Progenitor cell of endocrine pancreas (in vitro differentiated cells): ENCODE measurements at places on chromosomes 6 and 20. TPM values are rescaled to one million over a fixed set of nuclear protein-coding genes. Genes with fewer than 3 reads are reported as not detected.

Gene GPR6
- total RNA-seq: not detected in 2 replicates

Gene FAM83B
- total RNA-seq: 16.1 and 17.4 TPM in 2 replicates

Gene BEND6
- 0.46 and 0.64 TPM in 2 replicates for total RNA-seq

Gene ZBTB46
- total RNA-seq: 31.2 and 32.2 TPM in 2 replicates

Gene DOK5
- 0.24 and 0.33 TPM in 2 replicates for total RNA-seq

Gene ZBTB22
- total RNA-seq: 27.3 and 28.1 TPM in 2 replicates

Gene ECT2L
- not detected in 2 replicates for total RNA-seq

Gene BMP7
- total RNA-seq: 28.4 and 35.4 TPM in 2 replicates

Gene HLA-DRB1
- 4.6 and 7.7 TPM in 2 replicates for total RNA-seq

Gene ZBTB12
- 47.1 and 55.5 TPM in 2 replicates for total RNA-seq

Gene CD40
- 1.5 and 2.2 TPM in 2 replicates for total RNA-seq

Gene ETV7
- not detected in 2 replicates for total RNA-seq

Gene CDKN1A
- total RNA-seq: 12.4 and 24.5 TPM in 2 replicates

Gene OR2H2
- total RNA-seq: not detected in 2 replicates

Gene MAP7
- total RNA-seq: 90.3 and 101 TPM in 2 replicates

Gene IL17A
- total RNA-seq: not detected in 2 replicates

Gene BTN1A1
- total RNA-seq: 1.5 and 1.6 TPM in 2 replicates

Gene APOBEC2
- 1.2 and 1.4 TPM in 2 replicates for total RNA-seq

Gene BANF2
- total RNA-seq: not detected in 2 replicates

Gene ZKSCAN8
- total RNA-seq: 45.2 and 47.6 TPM in 2 replicates

Gene HAO1
- total RNA-seq: not detected in 2 replicates

Gene MRAP2
- 1.1 TPM in 2 replicates for total RNA-seq

Gene ASIP
- total RNA-seq: not detected in 2 replicates

Gene CTCFL
- not detected in 2 replicates for total RNA-seq

Gene BPIFA1
- total RNA-seq: not detected in 2 replicates

Gene WFDC5
- not detected in 2 replicates for total RNA-seq

Gene GSTA2
- 4.6 and 10.7 TPM in 2 replicates for total RNA-seq

Gene RFX6
- total RNA-seq: 28.7 and 34.2 TPM in 2 replicates

Gene ZC2HC1B
- not detected in 2 replicates for total RNA-seq

Gene PRR18
- 0.60 and 0.93 TPM in 2 replicates for total RNA-seq

Gene TMEM63B
- 69.1 and 72.3 TPM in 2 replicates for total RNA-seq

Gene MUC22
- not detected in 2 replicates for total RNA-seq

Gene RAET1L
- total RNA-seq: not detected in 2 replicates

Gene PLAGL1
- total RNA-seq: 23.7 and 28.1 TPM in 2 replicates

Gene C6orf141
- total RNA-seq: 9.4 and 12.3 TPM in 2 replicates

Gene SLC24A3
- 0.96 and 1.5 TPM in 2 replicates for total RNA-seq
